ENCODE measurements at places on chromosomes 1 and 21.
A peak's percentile ranks its signal among the peaks of the same experiment; 100 is the strongest.

GRCh38 chr1:164726235-164726634 lies 167.3 kb downstream of the PBX1 start:
- no peak for DNase-seq

GRCh38 chr1:84122780-84123382 lies 21.2 kb upstream of the PRKACB start:
- DNase-seq, result peak; percentile 47

DNA sequence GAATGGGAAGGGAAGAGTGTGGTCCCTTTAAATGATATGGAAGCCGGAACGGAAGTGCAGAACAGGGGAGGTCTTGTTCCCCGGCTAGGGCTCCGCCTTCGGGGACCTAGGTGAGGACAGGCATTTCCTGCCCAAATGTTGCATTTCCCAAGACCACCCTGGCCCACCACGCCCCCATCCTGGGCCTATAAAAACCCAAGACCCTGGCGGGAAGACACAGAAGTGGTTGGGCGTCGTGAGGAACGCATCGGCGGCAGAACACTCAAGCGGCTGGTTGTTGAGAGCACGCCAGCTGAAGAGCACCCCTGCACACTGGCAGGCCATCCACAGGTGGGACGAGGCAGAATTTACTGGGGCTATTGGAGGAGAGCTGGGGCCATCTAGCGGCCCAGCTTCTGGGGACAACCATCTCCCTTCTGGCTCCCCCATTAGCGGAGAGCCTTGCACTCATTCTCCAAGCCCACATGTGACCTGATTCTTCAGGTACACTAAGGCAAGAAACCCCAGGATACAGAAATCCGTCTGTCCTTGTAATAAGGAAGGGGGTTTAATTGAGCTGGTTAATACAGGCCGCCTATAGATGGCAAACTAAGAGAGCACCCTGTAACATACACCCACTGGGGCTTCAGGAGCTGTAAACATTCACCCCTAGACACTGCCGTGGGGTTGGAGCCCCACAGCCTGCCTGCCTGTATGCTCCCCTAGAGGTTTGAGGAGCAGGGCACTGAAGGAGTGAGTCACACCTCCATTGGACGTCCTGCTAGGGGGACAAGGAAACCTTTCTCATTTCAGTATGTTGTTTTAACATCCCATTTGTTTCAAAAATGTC lies 1327.9 kb downstream of the BRINP3 start:
- DNase-seq, result no peak

DNA sequence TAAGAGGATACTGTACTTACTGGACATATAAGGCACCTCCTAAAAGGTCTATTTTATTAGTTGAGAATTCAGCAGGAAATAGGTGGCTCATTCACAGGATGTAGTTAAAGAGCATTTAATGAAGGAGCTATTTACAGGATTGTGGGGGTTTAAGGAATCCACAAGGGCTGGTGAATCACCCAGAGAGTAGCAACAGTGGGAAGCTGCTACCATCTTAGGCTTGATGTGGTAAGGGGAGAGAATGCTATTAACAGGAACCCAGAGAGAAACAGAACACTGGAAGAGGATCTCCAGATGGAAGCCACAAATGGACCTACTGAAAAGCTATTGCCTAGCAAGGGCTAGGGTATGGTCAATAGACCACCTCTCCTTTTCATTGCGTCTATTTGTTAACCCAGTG lies 52.0 kb upstream of the COL11A1 start:
- DNase-seq, result no peak

- no peak for DNase-seq
Observed at GRCh38 chr1:212157252-212157651, 121.7 kb downstream of the DTL start.

- peak; percentile 60 for DNase-seq
Observed at GRCh38 chr1:34013958-34014737, 150.3 kb downstream of the HMGB4 start.

DNA sequence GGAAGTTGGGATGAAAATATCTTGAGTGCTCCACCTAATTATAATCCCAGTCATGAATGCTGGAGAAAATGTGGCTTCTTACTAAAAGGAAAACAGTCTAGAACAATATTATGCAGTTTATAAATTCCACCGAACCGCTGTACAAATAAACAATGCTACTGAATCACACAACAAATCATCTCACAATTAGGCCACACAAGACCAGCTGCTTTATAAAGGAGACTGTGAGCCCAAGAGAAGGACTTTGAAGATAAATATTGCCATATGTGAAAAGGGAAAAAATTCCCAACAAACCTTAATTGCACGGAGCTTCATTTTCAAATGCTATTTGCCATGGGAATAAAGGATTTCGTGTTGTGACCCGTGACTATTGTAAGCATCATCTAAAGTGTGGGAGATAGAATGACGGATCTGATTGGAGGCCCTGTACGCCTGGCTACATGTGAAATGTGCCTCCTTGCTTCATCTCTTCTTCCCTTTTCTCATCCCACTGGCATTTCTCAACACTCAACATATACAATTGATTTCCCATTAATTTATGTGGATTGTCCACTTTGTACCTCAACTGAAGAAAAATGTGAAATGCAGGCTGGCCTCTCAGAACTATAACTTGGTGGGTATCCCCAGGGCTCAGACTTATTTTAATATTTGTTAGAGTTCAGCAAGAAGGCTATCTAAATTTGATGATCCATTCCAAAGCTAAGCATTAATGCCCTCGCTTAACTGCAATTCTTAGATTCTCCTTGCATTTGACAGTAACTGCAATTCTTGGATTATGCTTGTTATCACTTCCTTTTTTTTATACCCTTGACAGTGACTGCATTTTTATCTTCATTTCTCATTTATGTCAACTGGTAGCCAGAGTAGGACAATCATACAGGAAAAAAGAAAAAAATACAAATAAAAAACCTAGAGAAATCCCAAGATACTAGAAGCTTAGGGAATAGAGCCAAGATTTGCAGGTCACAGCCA lies 122.3 kb downstream of the TGFB2 start:
- DNase-seq, result no peak

- DNase-seq, result no peak
Observed at GRCh38 chr1:169727307-169727706, 6.6 kb downstream of the SELE start.

DNA sequence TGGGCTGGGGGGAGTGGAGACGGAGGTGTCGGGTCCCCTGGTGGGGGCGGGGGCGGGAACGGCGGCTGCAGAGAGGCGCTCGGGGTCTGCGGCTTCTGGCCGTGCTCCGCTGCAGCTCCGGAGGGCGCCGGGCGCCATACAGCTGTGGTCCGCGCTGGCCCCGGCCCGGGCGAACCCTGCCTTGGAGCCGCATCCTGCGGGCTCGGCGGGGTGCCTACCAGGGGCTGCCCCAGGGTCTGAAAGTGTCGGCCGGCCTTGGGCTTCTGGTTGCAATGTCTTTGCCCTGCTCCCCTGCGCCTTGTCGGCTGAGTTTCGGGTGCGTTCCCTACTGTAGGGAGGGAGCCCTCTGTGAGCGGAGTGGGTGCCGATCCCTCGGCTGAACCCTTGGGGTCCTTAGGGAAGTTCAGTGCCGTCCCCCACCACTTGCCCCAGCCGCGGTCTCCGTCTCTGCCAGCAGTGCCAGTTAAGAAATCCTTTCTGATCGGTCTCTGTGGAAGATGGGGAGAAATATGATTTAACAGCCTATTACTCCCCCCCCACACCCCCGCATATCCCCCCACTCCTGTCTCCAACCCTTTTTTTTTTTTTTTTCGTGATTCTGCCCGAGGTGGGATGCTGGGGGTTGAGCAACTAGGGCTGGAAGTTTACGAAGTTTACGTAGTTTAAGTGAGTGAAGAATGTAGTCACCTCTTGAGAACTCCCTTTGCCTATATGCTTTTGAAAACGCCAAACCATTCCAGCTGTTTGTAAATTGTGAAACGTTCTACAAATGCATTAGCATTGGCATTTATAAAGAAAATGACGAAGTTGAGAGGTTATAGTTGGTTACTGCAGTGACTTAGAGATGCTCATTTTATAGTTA lies 588 bp downstream of the NEXN start:
- peak; percentile 74 for DNase-seq
